ENCODE measurements at places on chromosomes 11 and 22. TPM values are rescaled to one million over a fixed set of nuclear protein-coding genes. Genes with fewer than 3 reads are reported as not detected.

The BRSK2 gene
- 1.2 TPM for total RNA-seq

The OR51B2 gene
- total RNA-seq, result not detected

The TRIM34 gene
- 10.4 TPM for total RNA-seq

The CCND1 gene
- total RNA-seq, result 0.77 TPM

The RIMBP3C gene
- total RNA-seq, result 0.18 TPM

The TIMP3 gene
- not detected for total RNA-seq

The NDUFV1 gene
- 253 TPM for total RNA-seq

The TTC36 gene
- total RNA-seq, result 0.21 TPM

- no peaks in the 10 kb centered on the region for H3K27me3 ChIP-seq
- no peak overlapping the region for H3K4me3 ChIP-seq
- peaks cover 21% of the 10 kb centered on the region for H3K36me3 ChIP-seq
- peak overlapping the region; percentile 37 for H3K27ac ChIP-seq
- no peak for DNase-seq
Measured at GRCh38 chr11:107851704-107852310, 6.8 kb downstream of the SLC35F2 start.

DNA sequence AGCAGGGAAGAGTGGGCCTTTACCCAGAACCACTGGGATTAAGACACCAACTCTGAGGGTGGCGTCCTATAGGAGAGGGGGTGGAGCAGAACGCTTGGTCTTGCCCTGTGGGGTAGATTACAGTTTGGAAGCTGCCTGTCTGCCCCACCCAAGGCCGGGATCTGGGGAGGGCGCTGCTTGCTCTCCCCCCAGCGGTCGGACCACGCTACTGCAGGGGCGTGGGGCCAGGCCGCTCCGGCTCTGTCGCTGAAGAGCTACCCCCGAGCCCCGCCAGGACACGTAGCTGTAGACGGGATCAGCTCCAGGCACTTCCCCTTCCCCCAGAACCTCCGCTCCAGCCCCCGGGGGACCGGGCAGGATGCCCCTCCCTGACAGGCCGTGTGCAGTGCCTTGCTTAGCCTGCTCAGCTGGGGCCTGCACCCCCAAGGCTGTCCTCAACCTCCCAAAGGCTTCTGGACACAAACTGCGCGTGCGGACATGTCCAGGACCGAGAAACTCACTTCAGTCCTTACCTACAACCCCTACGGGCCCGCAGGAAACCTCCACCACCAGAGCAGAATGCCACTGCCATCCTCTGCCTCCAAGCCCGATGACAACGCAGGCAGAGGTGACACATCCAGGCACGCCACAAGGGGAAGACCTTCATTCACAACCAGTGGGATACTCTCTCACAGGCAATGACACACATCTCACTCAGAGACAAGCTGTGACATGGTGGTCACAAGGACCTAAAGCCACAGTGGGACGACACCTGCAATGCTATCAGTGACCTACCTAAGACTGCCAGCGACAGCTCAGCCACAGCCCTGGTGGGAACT is 3.6 kb downstream of the AHNAK start:
- peak overlapping the region; percentile 83 for H3K4me3 ChIP-seq

GRCh38 chr11:77026221-77026620 is 8.0 kb upstream of the B3GNT6 start:
- H3K27me3 ChIP-seq, result peaks cover 14% of the 10 kb centered on the region
- no peaks in the 10 kb centered on the region for H3K36me3 ChIP-seq
- no peak overlapping the region for H3K27ac ChIP-seq
- no peak overlapping the region for H3K4me3 ChIP-seq

GRCh38 chr11:116078101-116078591 is 573.9 kb upstream of the CADM1 start:
- DNase-seq, result no peak
- H3K27me3 ChIP-seq, result peaks cover 23% of the 10 kb centered on the region
- H3K4me1 ChIP-seq, result no peaks in the 10 kb centered on the region
- H3K27ac ChIP-seq, result no peak overlapping the region

DNA sequence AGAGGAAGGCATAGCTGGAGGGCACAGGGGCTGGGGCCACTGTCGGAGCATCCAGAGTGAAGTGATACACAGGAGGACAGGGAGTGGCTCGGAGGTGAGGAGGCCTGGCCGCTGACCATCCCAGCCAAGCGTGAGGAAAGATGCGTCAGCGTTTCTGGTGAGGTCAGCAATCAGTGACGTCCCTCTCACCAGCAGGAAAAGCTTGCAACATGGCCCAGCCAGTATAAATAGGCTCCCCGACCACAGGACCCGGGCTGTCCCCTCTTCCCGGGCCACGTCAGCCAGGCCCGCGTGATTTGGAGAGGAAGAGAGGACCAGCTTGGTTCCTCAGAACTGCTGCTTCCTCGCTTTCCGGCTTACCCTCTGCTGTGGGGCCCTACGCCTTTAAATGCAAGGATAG is 4.2 kb upstream of the OSM start:
- H3K4me3 ChIP-seq, result no peak overlapping the region
- DNase-seq, result no peak
- no peaks in the 10 kb centered on the region for H3K27me3 ChIP-seq
- H3K27ac ChIP-seq, result no peak overlapping the region
- H3K4me1 ChIP-seq, result peaks cover 33% of the 10 kb centered on the region

DNA sequence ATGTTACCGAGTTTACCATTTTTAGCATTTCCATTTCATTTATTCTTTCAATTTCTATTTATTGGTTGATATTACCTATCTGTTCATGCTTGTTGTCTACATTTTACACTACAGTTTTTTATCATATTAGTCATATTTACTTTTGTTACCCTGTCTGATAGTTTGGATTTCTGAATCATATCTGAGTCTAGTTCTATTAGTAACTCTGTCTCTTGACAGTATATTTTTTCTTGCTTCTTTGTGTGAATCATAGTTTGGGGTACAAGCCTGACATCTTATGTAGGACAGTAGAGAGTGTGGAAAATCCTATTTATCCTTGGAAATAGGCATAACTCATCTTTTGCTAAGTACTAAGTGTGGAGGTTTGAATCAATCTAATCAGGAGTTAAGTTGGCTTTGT is 263.9 kb upstream of the SESN3 start:
- DNase-seq, result no peak
- peaks cover 4% of the 10 kb centered on the region for H3K4me1 ChIP-seq
- peaks cover 3% of the 10 kb centered on the region for H3K36me3 ChIP-seq
- no peak overlapping the region for H3K27ac ChIP-seq

DNA sequence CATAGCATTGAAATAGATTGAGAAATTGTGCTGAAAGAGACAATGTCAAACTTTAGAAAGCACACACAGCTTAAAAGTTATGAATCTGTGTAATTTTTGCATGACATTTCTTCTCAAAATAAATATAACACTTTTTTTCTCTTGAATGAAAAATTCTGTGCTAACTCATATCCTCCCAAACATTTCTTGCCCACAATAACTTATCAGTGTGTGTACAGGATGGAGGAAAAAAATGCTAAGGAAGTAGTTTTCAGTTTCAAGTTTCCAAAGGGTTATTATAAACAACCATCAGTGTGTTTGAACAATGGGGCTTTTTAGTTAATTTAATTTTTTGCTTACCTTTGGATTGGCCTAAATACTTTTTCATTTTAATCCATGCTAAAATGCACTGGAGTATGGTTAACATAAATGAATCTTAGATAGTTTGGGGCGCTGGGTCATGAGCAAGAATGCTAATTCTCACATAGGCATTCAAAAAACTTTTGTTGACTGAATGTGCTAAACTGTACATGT is 82.9 kb upstream of the ARHGAP20 start:
- no peak overlapping the region for H3K4me3 ChIP-seq
- H3K36me3 ChIP-seq, result no peaks in the 10 kb centered on the region
- no peak overlapping the region for H3K27ac ChIP-seq
- H3K4me1 ChIP-seq, result peaks cover 5% of the 10 kb centered on the region
- DNase-seq, result no peak
- H3K27me3 ChIP-seq, result peaks cover 2% of the 10 kb centered on the region

- no peaks in the 10 kb centered on the region for H3K36me3 ChIP-seq
- H3K27ac ChIP-seq, result peak overlapping the region; percentile 49
- H3K4me3 ChIP-seq, result no peak overlapping the region
Measured at GRCh38 chr22:26610072-26610958, 7.5 kb downstream of the CRYBB1 start.

GRCh38 chr22:17712441-17712840 is 61.8 kb downstream of the BID start:
- no peak overlapping the region for H3K4me3 ChIP-seq
- no peaks in the 10 kb centered on the region for H3K27me3 ChIP-seq
- H3K27ac ChIP-seq, result no peak overlapping the region
- no peaks in the 10 kb centered on the region for H3K4me1 ChIP-seq
- no peak for DNase-seq

DNA sequence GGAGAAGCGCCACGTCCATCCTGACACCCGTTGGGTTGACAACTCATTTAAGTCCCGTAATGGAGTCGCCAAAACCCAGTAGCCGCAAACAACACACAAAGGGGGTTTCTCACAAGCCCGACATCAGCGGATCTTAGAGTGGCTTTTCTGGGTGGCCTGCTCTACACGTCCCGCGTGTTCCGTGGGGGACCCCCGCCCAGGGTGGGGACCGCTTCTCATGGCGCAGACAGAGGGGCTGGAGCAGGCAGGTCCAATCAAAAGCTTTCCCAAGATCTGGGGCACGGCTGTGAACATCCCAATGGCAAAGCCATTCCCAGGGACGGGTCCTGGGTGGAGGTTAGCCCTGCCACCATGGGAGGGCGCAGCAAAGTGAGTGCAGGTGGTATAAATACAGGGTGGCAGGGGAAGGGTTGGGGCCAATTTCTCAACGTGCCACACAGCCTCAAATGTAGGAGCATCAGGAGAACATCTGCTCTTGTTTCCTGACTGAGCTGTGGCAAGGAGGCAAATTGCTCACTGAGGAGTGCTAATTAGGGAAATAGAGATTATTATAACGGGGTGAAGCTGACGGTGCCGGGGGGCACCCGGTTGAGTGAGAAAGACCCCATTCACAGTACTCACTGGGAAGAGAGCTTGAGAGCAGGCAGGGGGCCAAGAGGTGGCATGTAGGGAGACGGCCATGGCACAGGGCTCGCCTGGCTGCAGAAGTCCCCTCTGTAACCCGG is 1447.2 kb downstream of the TBC1D22A start:
- no peak overlapping the region for H3K27ac ChIP-seq
- H3K36me3 ChIP-seq, result no peaks in the 10 kb centered on the region

Measured in activated CD4-positive, alpha-beta T cell treated with anti-CD3 and anti-CD28 coated beads for 36 hours (primary cell).